ENCODE measurements at places on chromosomes 1 and 21. TPM values are rescaled to one million over a fixed set of nuclear protein-coding genes. Genes with fewer than 3 reads are reported as not detected.

The NECTIN4 gene
- not detected for total RNA-seq

The NMNAT2 gene
- 1.7 TPM for total RNA-seq

The NENF gene
- total RNA-seq, result 90.5 TPM

The KRTAP10-2 gene
- not detected for total RNA-seq

The TMEM82 gene
- not detected for total RNA-seq

The WDR64 gene
- not detected for total RNA-seq

The MFAP2 gene
- 8.3 TPM for total RNA-seq

The SYPL2 gene
- 3.3 TPM for total RNA-seq

GRCh38 chr1:94807742-94808491, 12.2 kb upstream of the SLC44A3 start:
- H3K4me3 ChIP-seq, result no peak overlapping the region
- H3K36me3 ChIP-seq, result no peaks in the 10 kb centered on the region
- H3K27ac ChIP-seq, result no peak overlapping the region

GRCh38 chr1:71593523-71593922, 512.7 kb upstream of the ZRANB2 start:
- H3K36me3 ChIP-seq, result no peaks in the 10 kb centered on the region
- H3K27me3 ChIP-seq, result no peaks in the 10 kb centered on the region
- H3K4me3 ChIP-seq, result no peak overlapping the region
- H3K27ac ChIP-seq, result no peak overlapping the region
- no peaks in the 10 kb centered on the region for H3K4me1 ChIP-seq

DNA sequence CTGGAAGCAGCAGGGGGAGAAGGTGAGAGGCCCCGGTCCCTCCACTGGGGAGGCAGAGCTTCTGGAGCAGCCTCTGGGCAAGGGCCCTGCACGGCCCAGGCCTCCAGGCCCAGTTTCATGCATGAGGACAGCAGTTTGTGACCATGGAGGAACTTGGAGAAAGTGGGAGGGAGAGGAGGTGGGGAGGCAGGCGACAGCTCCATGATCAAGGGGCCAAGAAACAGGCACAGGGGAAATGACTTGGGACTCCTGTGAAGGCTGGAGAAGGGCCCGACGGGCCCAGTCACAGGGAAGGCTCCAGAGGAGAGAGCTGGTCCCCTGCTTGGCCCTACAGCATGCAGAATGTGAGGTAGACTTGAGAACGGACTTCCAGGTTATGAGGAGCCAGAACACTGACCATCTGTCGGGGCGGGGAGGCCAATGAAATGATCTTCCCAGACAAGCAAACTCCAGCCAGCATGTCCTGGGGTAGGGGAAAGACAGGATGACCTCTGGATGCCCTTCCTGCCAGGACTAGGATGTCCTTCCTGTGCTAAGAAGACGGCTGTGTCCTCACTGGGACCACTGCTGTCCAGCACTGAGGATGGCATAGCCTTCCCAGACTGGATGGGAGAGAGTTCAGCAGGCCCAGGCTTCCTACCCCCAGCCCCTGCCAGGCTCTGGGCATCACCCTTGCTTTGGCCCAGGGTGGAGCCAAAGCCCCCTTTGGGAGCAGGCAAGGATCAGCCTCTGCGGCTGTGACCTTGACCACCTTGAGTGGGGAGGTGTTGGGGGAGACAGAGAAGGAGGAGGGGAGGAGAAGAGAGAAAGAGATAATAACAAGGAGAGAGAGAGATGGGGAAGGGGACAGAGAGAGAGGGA, 548.2 kb downstream of the PTPRU start:
- no peaks in the 10 kb centered on the region for H3K4me1 ChIP-seq
- no peak overlapping the region for H3K4me3 ChIP-seq
- DNase-seq, result peak; percentile 91
- H3K27ac ChIP-seq, result no peak overlapping the region

DNA sequence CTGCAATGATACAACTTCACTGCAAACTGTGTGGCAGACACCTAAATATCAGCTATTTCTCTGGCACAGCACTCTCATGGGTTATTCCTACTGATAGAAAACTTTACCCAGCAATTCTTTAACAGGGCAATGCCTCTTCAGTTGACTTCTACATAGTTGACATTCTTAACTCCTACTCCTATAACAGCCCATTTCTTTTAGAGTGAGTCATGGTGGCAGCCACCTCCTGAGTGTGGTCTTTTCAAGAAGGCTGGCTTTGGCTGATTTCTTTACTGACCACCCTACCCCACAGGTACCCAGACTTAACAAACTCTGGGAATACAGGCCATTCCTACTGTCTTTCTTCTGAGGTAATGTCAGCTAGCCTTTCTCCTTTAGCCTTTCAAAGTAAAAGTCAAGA, 805.8 kb upstream of the ADGRL2 start:
- no peak overlapping the region for H3K4me3 ChIP-seq
- H3K36me3 ChIP-seq, result no peaks in the 10 kb centered on the region
- no peak overlapping the region for H3K27ac ChIP-seq
- no peaks in the 10 kb centered on the region for H3K4me1 ChIP-seq
- no peak for DNase-seq

DNA sequence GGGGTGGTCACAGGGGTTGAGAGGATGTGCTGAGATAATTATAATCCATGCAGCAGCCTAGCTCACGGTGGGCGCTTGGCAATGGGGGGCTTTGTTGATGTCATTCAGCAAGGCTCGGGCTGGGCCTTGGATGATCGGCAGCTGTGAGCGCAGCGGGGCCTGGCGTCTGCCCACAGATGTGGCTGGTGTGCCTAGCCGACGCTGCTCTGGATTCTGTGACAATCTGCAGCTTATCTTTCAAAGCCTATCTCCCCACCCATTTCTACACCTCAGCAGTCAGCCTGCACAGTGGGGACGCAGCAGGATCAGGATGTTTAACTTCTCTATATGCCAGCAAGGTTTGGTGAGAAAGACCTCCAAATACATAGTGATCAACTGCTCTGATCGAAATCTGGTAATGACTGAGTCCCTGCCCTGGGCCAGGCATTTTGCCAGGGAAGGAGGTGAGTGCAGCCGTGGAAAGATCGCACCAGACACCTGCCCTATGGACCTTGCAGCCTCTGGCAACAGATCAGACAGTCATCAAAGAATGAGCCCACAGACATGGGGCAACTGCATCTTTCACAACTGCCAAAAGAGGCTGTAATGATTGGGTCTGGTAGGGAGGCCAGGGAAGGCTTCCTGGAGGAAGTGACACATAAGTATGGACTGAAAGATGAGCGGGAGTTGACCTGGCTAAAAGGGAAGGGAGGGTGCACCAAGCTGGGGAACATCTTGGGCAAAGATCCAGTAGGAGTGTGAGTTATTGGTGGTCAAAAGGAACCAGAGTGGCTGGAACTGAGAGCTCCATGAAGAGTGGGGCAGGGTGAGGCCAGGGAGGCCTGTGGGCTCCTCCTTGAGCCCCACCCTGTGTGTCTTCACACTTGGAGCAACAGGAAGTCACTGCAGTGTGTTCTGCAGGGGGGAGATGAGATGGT, 35.3 kb downstream of the EPHB2 start:
- H3K27me3 ChIP-seq, result no peaks in the 10 kb centered on the region
- no peak for DNase-seq
- H3K4me1 ChIP-seq, result peaks cover 21% of the 10 kb centered on the region

DNA sequence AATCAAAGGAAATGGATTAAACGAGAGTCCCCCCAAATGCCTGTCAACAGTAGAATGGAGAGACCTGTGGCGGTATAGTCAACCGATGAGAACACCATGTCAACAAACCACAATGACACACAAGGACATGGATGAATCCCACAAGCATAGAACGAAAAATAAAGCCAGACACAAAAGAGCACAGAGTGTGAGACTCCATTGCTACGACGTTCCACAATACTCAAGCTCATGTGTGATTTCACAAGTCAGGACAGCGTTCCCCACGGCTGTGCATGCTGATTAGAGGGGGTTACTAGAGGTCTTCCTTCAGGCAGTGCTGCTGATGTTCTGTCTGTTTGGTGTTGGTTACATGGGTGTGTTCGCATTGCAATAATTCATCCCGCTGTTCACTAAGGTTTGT, 5.8 kb upstream of the PLA2G2D start:
- DNase-seq, result no peak
- no peaks in the 10 kb centered on the region for H3K27me3 ChIP-seq
- no peak overlapping the region for H3K4me3 ChIP-seq
- no peaks in the 10 kb centered on the region for H3K36me3 ChIP-seq
- no peak overlapping the region for H3K27ac ChIP-seq
- H3K4me1 ChIP-seq, result peaks cover 12% of the 10 kb centered on the region

DNA sequence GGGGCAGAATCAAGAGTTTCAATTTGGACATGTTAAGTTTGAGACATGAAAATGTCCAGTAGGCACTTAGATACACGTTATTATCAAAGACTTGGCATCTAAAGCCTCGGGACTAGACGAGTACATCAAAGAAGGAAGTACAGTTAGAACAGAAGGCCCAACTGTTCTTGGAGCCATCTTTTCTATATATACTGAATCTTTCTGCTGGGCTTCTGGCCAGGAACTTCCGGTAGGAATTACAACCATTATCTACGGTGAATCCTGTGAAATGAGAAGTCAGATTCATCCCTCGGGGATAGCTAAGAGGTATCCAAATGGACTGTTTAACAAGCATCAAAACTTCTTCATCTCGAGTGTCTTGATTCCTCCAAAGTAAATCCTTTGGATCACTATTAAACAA, 34.4 kb upstream of the NRDC start:
- H3K36me3 ChIP-seq, result no peaks in the 10 kb centered on the region
- H3K27me3 ChIP-seq, result peaks cover 7% of the 10 kb centered on the region
- no peaks in the 10 kb centered on the region for H3K4me1 ChIP-seq
- no peak overlapping the region for H3K4me3 ChIP-seq

- peak overlapping the region; percentile 82 for H3K4me3 ChIP-seq
- H3K27me3 ChIP-seq, result no peaks in the 10 kb centered on the region
- H3K4me1 ChIP-seq, result peaks cover 71% of the 10 kb centered on the region
- H3K36me3 ChIP-seq, result no peaks in the 10 kb centered on the region
Measured at GRCh38 chr1:112957133-112957812, 1.3 kb upstream of the SLC16A1 start.

DNA sequence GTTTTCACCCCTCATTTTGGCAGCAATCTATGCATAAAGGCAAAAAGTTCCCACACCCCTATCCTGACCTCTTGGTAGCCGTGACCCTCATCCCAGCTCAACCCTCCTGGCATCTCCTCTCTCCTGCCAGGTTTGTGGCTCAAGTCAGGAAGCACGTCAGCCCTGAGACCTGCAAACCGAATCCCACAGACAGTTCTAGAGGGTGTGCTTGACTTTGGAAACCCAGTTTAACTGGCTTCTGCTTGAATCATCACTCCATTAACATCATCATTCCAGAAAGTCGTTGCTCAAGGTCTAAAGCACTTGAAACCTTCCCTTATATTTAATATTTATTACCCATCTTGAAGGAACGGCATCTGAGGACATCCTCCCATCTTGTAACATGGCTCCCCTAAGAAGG, 133.4 kb upstream of the ERG start:
- no peak for DNase-seq
- H3K4me1 ChIP-seq, result no peaks in the 10 kb centered on the region
- H3K27ac ChIP-seq, result no peak overlapping the region
- no peak overlapping the region for H3K4me3 ChIP-seq
- no peaks in the 10 kb centered on the region for H3K27me3 ChIP-seq
- no peaks in the 10 kb centered on the region for H3K36me3 ChIP-seq

- no peaks in the 10 kb centered on the region for H3K27me3 ChIP-seq
- H3K4me1 ChIP-seq, result no peaks in the 10 kb centered on the region
- H3K27ac ChIP-seq, result no peak overlapping the region
- DNase-seq, result no peak
Measured at GRCh38 chr1:241451956-241452355, 67.6 kb downstream of the FH start.

All from esophagus muscularis mucosa (tissue), 4 donors.